Cortex of kidney (tissue), 1 donor: ENCODE measurements at places on chromosomes 4 and X.

DNA sequence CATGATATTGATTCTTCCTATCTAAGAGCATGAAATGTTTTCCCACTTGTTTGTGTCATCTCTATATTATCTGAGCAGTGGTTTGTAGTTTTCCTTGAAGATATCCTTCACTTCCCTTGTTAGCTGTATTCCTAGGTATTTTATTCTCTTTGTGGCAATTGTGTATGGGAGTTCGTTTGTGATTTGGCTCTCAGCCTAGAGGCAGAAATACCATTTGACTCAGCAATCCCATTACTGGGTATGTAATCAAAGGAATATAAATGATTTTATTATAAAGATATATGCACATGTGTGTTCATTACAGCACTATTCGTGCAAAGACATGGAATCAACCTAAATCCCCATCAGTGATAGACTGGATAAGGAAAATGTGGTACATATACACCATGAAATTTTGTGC is 172.7 kb upstream of the IL15 start:
- DNase-seq: no peak

- DNase-seq: no peak
Observed at GRCh38 chr4:89617317-89617716, 219.6 kb downstream of the SNCA start.

DNA sequence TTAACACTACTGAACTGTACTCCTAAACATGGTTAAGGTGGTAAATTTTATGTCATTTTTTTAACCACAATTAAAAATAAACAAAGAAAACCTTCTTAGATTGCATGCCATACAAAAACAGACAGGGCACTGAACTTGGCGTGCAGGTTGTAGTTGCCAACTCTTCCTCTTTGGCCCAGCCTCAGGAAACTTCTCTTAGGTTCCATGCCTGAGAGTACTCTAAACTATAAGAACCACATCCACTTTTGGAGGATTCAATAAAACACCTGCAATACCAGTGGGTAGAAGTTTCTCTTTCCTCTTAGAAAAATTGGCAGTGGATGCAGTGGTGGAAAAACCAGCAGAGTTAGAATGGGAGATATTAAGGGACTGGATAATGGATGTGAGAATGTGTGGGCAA is 103.4 kb downstream of the LUZP4 start:
- DNase-seq: no peak

GRCh38 chrX:108731153-108731552 is 5.2 kb downstream of the IRS4 start:
- no peak for DNase-seq

DNA sequence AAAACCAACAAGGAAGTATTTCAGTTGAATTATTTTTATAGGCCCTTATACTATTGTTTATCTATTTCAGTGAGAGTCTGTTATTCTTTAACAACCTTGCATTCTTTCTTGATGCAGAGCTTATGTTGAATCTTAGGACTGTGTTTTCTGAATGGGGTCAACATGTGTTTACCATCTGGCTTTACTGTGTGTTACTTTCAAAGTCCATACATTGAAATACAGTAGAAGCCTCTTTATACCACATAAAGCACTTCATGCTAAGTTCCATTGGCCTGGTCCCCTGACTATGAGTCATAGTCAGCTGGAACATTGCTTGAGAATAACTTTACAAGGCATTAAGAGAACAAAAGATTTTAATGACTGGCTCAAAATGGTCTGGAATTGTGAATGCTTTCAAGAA is 152.6 kb downstream of the GASK1B start:
- no peak for DNase-seq

GRCh38 chr4:124318292-124318691 is 394.2 kb downstream of the ANKRD50 start:
- DNase-seq: no peak

DNA sequence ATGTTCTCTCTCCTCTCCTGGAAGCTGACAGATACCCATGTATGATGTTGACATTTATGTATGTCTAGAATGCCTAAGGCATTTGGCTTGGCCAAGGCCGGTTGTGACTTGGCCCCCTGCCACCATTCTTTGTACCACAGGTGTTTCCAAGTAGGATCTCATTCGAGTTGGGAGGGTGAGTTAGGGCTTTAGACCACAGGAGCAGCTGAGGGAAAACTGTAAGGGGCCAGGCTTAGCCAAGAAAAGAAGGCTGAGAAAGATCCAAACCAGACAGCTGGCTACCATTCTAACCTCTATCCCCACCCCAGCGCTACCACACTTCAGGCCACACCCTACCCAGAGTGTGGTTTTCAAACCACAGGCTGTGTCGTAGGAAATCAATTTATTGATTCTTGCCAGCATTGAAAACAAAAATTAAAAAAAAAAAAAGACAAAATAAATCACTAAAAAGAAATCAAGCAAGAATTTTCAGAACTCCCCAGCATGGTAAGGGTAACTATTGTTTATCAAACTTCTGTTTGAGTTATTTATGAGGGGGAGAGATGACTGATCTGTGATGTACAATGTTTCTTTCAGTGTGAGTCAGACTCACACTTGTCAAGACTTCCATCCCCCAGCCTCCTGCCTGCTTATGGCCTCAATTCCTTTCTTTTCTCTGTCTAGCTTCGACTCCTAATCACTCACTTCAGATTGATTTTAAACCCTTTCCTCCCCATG is 9.9 kb downstream of the TMSB4X start:
- DNase-seq: no peak

GRCh38 chrX:39518476-39519029 is 579.2 kb downstream of the BCOR start:
- DNase-seq: no peak

DNA sequence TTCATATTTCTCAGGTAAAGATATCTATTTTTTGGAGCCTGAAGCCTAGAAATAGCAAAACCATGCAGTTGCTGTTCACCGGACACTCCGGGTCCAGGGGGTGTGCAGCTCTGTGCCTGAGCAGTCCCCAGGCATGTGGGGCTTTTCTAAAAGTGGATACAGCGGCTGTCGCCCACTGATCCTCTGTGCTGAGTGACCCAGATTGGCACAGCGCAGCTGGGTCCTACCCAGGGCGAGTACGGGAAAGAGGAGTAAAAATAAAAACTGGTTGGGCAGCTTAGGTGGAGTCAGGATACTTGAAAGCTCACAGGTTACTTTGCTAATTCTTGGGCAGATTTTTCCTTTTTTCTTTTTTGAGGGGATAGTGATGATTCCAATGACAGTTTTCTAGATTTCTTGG is 118.8 kb downstream of the UCHL1 start:
- DNase-seq: no peak

GRCh38 chr4:56689201-56689969 is 8.3 kb upstream of the HOPX start:
- no peak for DNase-seq

DNA sequence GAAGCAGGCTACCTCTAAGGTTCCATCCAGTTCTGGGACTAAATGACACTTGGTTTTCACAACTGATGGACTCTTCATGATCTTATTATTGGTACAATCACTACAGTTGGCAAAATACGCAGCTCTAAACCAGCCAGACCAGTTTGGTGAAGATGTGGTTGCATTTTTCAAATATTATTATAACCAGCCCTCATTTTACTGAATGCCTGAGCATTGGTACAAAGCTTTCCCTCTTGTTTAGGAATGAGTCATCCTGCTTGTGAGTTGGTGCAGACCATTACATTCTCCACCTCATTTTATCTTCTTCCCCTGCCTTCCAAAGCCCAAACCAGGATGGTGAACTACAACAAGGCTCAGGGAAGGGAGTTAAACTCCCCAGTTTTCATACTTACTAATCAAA is 223.1 kb downstream of the KDR start:
- no peak for DNase-seq

DNA sequence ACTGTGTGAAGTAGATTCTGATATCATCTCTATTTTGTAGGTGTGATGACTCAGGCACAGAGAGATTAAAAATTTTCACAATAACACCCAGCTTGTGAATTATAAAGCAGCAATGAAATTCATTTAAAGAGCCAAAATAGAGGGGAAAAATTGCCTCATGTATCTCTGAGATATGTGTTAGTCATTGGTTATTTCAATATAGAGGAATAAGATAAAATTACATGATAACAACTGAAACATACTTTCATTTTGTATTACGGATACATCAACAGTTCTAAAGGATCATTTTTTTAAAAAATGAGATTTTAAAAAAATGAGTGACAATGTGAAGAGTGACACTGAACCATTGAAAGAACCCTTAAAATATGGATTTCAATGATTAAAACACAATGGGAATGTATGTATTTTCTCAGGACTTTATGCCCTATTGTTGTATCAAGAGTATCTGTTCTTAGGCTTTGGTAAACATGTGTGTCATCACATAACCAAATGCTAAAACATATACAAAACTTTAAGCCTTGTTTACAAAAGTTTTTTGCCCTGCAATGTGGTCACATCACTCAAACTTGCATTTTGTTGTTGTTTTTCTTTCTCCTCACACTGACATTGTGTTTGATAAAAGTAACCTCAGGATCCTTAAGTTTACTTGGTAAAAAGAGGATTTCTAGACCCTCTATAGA is 221.3 kb downstream of the ANTXR2 start:
- DNase-seq: no peak

DNA sequence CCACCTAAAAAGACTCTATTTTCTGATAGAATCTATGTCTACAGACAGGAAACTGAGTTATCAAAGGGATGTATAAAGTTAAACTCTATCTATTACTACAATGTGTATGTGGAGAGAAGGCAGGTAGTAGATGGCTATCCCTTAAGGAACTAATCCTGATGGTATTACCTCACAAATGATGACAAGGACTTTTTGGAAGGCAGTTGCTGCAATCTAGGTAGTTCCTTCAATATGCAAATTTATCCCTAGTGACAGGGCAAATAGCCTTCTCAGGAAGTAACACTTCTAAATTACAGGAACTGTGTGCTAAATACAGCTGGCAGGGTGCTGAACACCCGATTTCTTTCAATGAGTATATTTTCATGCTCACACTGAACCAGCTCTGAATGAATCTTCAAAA is 177.4 kb downstream of the COL25A1 start:
- no peak for DNase-seq

- DNase-seq: no peak
Observed at GRCh38 chr4:38073596-38074234, 113.5 kb downstream of the PTTG2 start.

- no peak for DNase-seq
Observed at GRCh38 chrX:44915361-44915868, 42.4 kb downstream of the KDM6A start.

GRCh38 chr4:132642016-132642817 is 506.9 kb upstream of the PCDH10 start:
- DNase-seq: no peak

DNA sequence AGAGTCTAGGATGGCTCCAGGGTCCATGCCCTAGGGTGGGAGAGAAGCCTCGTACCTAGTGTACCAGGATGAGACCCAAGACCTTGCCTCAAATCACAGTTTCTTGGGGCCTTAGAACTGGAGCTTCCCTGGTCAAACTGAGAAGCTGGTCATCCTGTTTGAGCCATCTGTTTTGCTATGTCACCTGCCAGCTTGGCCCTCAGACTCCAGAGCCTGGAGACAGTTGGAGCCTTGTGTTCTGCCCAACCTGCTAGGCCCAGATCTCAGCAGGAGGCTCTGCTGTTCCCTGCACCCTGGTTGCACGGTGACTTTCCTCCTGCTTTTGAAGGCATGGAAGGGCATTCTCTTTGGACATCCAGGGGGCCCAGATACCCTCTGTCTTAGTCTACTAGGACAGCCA is 206.3 kb upstream of the ATP6AP2 start:
- no peak for DNase-seq

DNA sequence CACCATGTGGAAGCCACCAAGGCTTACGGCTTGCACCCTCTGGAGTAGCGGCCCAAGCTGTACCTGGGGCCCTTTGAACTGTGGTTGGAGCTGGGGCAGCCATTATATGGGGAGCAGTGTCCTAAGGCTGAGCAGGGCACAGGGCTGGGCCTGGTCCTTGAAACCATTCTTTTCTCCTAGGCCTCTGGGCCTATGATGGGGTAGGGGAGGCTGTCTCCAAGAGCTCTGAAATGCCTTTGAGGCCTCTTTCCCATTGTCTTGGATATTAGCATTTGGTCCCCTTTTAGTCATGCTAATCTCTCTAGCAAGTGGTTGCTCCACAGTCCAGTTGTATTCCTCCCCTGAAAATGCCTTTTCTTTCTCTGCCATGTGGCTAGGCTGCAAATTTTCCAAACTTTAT is 96.4 kb upstream of the ARX start:
- DNase-seq: no peak

DNA sequence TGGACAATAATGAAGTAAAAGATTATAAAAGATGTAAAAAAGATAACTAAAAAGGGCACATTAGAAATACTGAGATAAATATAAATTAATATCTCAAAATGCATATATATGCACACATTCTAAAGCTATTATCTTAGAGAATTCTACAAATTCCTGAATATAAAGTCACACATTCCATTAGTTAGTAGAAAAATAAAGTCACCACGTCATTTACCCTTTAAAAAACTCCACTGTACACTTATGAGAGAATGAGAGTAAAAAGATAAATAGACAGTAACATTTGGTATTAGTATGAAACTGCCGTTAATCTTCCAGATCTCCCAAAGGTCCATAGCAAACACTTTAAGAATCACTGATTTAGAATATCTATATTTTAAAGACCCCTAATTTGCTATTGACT is 67.2 kb upstream of the IL15 start:
- DNase-seq: no peak

- DNase-seq: no peak
Observed at GRCh38 chrX:42524379-42524778, 253.6 kb downstream of the PPP1R2C start.

DNA sequence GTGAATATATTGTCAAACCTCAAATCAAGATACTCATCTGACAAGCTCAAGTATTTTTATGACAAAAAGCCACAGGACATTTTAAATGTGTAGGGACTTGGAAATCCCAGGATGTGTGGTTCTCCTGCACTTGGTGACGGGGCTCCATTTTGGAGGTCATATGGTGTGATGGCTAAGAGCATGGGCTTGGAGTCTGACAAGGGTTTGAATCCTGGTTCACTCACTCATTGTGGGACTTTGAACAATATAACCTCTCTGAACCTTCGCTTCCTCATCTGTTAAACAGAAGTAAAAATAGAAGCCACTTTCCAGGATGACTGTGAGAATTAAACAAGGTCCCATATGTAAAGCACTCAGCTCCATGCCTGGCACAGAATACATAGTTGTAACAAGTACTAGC is 99.6 kb downstream of the SMIM20 start:
- DNase-seq: no peak

- no peak for DNase-seq
Observed at GRCh38 chr4:28378109-28378830, 1517.6 kb downstream of the STIM2 start.
